ENCODE measurements at places on chromosomes 3 and 15.

GRCh38 chr3:169764312-169764881 is 463 bp downstream of the TERC start:
- DNase-seq: peak; percentile 86

GRCh38 chr3:110293660-110294059 is 778.0 kb upstream of the NECTIN3 start:
- DNase-seq: no peak

DNA sequence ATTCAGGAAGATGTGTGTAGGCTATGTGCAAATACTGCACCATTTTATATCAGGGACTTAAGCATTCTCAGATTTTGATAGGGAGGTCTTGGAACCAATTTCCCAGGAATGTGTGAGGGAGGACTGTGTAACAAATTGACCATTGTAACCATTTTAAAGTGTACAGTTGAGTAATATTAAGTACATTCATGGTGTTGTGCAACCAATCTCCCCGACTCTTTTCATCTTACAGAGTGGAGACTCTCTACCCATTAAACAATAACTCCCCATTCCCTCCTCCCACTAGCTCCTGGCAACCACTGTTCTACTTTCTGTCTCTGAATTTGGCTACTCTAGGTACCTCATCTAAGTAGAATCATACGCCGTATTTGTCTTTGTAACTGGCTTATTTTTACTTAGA is 5.1 kb downstream of the RCN2 start:
- DNase-seq: no peak

GRCh38 chr3:170907637-170908234 is 701 bp downstream of the EIF5A2 start:
- DNase-seq: no peak

DNA sequence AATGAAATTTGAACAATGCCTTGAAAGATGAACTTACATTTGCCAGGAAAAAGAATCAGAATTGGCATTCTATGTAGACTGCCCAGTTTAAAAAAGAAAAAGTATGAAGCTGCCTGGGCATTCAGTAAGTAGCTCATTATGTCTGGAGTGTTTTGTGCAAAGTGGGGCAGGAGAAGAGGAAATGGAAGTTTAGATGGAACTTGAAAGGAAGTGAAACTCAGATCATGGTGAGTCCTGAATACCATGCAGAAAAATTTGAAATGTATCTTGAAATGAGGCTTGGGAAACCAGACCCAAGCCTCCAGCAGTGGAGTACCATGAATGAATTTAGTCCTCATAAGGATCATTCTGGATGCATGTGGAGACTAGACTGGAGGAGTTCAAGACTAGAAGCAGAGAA is 4.8 kb upstream of the MORC1 start:
- DNase-seq: no peak

DNA sequence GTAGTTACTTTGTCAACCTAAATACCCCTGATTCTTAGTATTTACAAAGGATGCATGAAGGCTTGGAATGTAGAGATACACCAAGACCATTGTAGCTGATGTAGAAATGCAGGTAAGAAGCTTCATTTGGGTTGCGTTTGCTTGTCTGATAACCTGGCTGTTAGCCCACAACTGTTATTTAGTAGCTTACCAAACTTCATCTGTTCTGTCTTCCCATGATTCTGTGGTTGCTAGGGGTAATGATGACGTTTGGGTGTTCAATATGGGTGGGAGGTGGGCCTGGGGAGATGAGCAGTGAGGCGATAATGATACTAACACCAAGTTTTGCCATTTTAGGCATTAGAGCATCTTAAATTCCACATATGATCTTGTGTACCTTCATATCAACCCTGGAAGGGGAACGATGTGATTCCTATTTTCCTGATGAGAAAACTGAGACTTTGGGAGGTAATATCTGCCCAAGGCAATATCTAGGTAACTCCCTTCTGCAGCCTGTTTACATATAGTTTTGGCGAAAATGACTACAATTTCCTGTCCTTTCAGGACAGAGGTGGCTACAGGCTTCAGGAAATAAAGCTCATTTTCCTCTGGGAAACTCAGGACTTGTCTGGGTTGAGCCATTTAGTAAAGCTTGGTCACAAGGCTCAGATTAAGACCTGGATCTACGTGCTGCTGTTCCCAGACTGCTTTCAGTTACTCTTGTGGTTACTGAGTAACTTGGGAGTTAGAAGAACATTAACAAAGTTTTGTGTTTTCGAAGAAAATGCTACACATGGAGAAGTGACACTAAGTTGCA is 26.8 kb downstream of the FNDC3B start:
- DNase-seq: no peak

GRCh38 chr3:136142592-136142991 is 53.5 kb downstream of the MSL2 start:
- DNase-seq: no peak

DNA sequence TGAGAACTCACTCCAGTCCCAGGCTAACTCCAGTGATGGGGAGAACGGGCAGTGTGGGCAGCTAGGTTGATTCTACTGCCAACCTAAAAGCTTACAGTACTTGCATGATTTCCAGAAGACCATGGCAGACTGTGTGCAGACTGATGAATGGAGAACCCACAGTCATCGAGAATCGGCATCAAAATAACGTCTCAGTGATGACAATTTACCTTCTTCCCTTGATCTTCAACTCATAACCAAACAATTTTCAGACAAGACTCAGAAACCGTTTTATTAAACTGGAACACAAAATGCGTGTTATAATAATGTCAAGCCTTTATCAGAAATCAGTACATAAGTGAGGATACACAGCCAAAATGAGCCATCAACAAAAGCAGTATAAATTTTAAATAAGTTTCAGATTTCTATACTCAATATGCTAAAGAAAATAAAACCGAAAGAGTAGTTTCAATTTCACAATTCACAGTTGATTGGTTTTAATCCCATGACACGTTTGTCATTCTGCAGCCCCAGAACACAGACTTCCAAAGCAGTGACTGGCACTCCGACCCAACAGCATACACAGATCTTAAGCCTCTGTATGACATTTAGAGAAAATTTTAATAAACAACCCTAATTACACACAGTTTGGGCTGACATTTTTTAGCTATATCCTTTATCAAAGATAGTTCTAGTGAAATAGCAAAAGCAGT is 54.5 kb downstream of the ZMAT3 start:
- no peak for DNase-seq

- DNase-seq: no peak
These were observed 40.0 kb downstream of the WNT7A start for GRCh38 chr3:13839726-13840340.

DNA sequence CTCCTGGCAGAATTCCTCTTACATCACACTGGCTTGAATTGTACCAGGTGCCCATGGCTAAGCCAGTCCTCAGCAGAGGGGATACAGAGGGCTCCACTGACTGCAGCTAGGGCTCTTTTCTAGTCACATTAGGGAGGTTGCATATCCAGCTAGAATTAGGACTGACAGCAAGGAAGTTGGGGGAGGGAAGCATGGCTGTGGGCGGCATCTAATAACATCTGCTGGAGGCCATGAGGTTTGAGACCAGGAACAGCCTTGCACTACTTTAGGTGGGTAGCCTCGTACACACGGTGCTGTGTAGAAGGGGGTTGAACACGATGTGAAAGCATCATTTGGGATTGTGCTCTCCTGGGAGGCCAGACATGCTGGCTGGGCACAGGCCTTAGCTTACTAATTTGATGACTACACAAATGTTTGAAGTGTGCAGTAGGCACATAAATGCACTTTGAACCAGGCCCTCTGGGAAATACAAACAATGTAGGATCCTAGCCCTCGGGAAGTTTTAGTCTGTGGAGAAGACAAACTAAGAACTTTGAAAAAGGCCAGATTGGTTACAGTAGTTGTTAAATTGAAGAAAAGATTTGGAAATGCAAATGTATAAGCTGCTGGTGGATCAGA is 30.2 kb downstream of the CHCHD6 start:
- no peak for DNase-seq

DNA sequence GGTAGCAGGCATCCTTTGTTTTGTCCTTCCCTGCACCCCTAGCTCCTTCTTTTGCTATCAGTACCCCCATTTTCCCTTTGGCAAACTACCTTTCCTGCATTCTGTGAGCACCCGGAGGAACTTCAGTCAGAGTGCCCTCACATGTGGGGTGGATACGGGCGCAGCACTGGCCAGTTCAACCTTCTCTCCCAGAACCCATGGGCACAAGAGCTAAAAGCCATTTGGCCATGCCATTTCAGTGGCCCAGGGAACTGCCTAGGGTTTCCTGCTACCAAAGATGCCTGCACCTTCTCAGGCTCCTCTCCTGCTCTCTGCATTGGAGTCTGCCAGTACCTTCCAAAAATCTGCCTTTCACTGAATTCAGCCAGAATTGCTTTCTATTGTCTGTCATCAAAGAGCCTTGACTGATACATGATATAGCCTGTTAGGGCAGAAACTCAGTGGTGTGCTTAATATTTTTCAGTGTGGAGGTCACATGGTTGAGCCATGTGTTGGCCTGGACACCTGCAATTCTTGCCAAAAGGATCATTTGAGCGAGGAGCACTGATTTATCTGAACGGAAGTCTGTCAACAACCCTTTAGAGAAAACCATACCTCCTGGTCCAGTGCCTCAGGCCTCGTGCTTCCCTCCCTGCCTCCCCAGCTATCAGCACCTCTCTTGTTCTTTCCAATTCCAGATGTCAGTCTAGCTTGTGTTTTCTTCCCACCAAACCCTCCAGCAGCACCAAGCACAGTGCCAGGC is 27.0 kb upstream of the HHATL start:
- peak; percentile 59 for DNase-seq

GRCh38 chr3:38687321-38687720 is 37.8 kb upstream of the SCN5A start:
- DNase-seq: no peak

DNA sequence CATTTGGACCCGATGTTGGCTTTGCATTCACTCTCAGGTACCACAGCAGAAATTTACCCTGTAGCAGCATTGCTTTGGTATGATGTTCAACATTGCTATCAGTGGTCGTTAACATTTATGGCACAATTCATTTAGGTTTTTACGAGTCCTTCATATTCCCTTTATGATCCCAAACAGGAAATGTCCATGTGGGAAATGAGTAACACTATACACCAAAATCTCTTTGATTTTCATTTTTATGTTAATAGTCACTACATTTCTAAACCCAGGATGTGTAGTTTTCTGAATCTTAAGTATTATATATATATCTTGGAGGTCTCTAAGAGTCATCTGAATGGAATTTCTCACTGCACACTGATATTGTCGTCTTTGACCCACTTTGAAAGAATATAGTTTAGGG is 78.5 kb upstream of the RBMS3 start:
- no peak for DNase-seq
